DMS 273 treated with DMSO at 0.1 percent for 48 hours (cell line): ENCODE measurements at places on chromosomes 4 and X.
A peak's percentile ranks its signal among the peaks of the same experiment; 100 is the strongest.

GRCh38 chrX:23673108-23673507 lies 5.8 kb downstream of the PRDX4 start:
- DNase-seq = no peak

- no peak for DNase-seq
Observed at GRCh38 chr4:41969671-41970070, 11.9 kb upstream of the DCAF4L1 start.

DNA sequence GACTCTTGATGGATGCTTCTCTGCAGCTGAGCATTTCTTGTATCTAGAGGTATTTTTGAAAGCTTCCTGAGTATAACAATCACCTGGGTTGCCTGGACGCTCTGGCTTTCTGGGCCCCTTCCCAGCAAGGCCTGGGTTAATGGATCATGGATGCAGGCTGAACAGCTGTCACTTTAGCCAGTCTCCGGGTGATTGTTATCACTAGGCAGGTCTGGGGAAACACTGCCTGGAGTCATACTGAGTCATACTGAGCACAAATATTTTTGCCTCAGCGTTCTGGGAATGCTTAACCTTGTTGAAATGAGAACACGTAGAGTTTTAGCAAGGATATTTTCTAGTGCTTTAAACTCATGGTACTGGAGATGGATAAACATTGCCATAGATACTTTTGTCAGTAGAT lies 102.6 kb downstream of the PHEX start:
- peak; percentile 54 for DNase-seq

DNA sequence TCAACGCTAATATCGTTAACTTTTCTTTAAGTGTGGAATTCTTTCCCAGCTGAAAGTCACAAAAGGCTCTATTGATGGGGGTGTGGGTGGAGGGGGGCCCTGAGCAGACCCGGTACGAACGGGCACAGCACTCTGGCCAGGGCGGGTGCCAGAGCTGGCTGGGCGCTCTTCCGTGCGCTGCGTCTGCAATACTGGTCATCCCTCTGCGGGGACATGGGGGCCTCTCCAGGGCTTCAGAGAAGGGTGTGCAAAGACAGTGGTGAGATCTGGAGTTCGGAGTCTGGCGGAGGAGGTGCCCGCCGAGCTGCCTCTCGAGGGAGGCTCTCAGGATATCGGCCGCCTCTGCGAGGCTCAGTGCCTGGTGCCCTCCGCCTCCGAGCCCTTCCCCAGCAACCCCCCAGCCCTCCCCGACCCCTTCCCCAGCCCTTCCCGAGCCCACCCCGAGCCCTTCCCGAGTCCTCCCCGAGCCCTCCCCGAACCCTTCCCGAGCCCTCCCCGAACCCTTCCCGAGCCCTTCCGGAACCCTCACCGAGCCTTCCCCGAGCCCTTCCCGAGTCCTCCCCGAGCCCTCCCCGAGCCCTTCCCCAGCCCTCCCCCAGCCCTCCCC lies 34.3 kb downstream of the FGFRL1 start:
- DNase-seq = no peak

GRCh38 chr4:164012396-164013027 lies 518.0 kb downstream of the TMA16 start:
- DNase-seq = no peak

GRCh38 chr4:148016063-148016637 lies 284.3 kb downstream of the ARHGAP10 start:
- no peak for DNase-seq

DNA sequence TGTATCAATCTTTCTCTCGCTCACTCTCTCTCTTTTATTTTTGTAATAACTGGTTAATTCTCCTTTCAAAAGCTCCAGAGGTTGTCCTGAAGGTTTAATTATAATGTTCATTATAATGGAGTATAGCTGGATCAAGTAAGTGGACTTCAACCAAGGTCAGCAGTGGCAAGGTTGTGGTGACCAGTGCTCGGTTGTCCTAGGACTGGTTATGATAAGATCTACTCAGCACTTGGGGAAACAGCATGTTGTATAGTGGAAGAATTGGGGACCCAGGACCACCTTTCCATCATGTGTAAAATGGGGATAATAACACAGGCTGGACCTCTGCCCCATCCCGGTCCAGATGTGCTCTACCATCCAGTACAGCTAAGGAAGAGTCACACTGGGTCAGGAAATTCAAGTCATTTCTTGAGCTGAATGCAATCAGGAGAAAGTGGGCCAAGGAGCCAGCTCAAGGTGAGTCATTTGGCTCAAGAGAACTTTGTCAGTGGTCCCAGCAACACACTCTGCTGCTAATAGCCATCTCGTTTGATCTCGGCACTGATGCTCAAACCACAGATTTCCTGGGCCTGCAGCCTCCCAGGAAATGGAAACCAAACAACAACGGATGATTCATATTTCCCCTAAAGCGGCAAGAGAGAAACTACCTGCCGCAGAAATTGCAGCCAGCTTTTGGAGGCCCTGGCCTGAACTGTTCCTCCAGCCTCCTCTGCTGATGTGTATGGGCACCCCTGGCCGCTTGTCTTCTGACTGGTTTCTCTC lies 123.6 kb upstream of the RBPJ start:
- DNase-seq = no peak

DNA sequence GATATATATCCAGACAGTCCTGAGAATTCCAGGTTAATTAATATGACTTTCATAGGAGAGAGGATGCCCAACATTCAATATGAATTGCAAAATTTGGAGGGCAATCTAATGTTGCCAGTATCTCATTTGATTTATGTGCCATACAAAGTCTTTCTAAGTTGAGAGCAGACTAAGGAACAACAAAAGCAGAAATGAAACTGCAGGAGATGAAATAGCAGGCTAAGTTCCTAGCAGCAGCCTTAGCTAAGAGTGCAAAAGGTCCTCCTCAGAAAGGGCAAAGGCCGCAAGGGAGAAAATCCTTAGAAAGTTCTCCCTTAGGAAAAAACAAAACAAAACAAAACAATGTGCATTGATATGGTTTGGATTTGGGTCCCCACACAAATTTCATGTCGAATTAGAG lies 602.9 kb upstream of the HTR2C start:
- no peak for DNase-seq

DNA sequence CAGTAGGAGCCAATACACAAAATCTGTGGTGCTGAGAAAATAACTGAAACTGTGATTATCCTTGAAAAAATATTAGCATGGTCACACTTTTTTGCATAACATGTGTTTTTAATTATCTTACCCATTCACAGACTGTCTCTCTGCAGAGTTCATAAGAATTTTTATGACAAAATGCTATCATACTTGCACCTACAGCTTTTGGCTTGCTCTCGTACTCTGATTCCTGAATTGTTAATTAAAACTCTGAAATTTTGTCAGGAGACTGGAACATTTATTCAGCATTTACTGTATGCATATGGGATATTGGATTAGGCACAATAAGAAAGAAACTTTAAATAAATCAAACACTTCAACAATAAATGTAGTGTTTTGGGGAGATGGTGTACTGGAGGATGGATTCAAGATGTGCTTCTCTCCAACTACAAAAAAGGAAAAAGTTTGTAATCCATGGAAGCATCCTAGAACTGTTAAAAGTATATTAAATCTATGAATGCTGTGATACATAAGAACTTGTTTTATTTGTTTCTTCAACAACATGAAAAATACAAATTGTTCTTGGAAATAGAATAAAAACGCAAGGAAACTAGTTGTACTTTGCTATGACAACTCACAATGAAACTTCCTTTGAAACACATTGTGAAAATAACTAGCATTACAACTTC lies 260.5 kb downstream of the SPATA18 start:
- DNase-seq = no peak
